NCI-H1105 (cell line): ENCODE measurements at places on chromosomes 2 and 18.
A peak's percentile ranks its signal among the peaks of the same experiment; 100 is the strongest.

DNA sequence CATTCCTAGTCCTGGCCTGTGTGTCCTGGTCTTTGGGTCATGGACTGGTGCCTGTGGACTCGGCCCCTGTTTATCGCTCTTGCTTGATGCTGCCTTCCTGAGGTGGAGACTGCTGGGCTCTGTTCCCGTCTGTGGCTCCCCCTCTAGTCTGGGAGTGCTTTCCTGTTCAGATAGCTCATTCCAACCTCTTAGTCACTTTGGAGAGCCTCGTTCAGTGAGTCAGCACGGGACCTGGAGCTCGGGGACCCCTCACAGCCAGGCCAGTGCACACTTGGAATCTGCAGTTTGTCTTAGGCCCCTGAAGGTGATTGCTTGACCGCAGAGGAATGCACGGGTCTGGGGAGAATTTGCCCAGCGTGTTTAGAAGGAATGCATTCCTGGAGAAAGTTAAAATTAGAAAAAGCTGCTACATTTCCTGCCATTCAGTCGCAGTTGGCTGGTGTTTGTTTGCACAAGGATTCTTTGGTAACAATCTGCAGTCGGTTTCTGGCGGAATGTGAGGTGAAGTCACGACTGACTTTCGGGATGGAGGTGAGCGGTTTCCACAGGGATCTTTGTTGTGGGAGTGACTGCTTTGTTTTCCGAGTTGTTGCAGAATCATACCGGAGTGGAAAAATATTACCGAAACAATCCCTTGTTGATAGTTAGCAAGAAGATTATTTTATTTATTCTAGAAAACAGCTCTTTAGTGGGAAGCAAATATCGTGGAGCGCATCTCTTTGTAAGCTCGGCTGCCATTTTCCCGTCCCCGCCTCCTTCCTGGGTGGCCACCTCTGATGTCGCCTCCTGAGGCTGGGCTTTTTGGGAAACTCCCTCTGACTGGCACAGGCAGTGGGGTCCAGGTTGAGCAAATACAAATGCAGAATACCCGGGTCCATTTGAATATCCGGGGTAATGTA lies 29.6 kb downstream of the SH3BP4 start:
- DNase-seq = no peak

GRCh38 chr2:221969087-221969829 lies 329.5 kb downstream of the PAX3 start:
- DNase-seq = peak; percentile 26

- DNase-seq = no peak
Observed at GRCh38 chr2:6946722-6947121, 29.5 kb downstream of the RNF144A start.

- no peak for DNase-seq
Observed at GRCh38 chr2:100964222-100964621, 37.9 kb upstream of the RPL31 start.

- no peak for DNase-seq
Observed at GRCh38 chr2:74856004-74856578, 22.2 kb downstream of the HK2 start.

DNA sequence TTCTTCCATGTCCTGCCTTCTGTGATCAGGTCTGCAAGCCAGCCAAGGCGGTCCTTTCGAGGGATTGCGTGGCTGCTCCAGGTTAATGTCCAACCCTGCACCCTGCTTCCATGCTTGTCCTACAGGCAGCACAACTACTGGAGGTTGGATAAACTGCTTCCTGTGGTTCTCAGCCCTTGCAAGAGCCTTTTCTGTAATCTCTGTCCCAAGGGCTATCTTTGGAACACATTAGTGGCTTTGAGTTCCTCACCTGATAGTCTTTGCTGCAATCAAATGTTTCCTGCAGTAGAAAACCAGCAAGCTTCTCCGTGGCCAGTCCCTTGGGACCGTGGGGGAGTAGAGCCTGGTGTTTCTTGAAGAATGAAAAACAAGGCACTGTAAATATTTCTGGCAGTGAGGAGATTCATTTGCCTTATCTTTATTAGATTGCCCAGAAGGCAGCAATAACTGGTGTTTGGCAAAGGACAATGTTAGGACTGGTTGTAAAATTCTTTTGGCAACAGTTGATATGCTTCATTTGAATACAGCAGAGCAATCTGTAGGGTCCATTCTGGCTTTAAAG lies 214.4 kb downstream of the FHOD3 start:
- no peak for DNase-seq

DNA sequence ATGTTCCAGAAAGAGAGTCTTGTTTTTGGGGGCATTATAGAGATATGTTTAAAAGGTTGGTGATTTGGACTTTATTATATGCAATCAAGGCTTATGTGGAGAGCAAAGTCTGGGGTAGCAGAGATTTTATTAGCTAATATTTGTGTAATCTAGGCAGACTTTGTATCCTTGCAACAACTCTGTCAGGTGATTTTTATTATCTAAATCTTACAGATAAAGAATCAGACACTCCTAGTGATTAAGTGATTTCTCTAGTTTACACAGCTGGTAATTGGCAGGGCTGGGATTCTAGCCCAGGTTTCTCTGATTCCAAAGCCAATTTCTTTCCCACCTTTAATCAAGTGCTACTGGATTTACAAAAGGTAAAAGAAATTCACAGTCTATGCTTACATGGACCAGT lies 33.3 kb upstream of the NCK2 start:
- DNase-seq = no peak

- peak; percentile 21 for DNase-seq
Observed at GRCh38 chr18:2547477-2548087, 23.7 kb downstream of the METTL4 start.

DNA sequence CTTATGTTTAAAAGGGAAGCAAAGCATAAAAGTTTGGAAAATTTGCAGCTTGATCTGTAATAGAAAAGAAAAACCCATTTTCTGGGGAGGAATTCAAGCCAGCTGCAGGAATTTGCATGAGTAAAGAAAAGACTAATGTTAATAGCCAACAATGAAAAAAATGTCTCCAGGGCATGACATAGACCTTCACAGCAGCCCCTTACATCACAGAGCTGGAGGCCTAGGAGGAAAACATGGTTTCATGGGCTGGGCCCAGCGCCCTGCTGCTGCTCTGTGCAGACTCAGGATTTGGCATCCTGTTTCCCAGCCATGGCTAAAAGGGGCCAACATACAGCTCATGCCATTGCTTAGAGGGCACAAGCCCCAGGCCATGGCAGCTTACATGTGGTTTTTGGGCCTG lies 411.6 kb upstream of the MC4R start:
- no peak for DNase-seq

DNA sequence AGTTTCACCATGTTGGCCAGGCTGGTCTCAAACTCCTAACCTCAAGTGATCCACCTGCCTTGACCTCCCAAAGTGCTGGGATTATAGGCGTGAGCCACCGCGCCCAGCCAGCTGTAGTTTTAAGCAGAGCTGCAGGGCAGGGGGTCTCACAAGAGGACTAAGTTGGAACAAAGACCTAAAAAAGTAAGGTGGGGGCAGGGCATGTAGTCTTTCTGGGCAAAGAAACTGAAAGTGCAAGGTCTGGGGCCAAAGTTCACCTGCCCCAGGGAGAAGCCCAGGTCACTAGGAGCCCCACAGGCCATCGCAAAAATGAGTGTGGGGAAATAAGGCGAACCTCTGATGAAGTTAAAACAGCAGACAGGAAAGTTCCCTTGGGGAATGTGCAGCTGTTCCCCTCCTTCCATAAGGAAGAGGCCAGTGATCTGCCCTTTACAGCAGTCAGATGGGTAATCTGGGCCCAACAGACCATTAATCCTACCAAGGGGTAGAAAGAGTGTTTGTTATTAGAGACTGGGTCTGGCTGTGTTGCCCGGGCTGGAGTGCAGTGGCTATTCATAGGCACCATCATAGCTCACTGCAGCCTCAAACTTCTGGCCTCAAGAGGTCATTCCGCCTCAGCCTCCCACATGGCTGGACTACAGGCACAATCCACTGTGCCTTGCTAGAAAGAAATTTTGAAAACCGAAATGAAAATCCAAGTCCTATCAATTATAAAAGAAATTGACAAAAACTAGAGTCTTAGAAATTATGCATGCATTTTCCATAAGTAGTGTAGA lies 2.8 kb downstream of the SCLY start:
- DNase-seq = no peak
